Dermis blood vessel endothelial cell (primary cell): ENCODE measurements at places on chromosomes 12 and 14. TPM values are rescaled to one million over a fixed set of nuclear protein-coding genes. Genes with fewer than 3 reads are reported as not detected.
A peak's percentile ranks its signal among the peaks of the same experiment; 100 is the strongest.

TTC8 gene
- 13.3 and 18.2 TPM in 2 replicates for total RNA-seq

SPRYD4 gene
- 1.6 and 2.4 TPM in 2 replicates for total RNA-seq

KLRB1 gene
- not detected in 2 replicates for total RNA-seq

DHRS1 gene
- 10.6 and 16.7 TPM in 2 replicates for total RNA-seq

PPFIA2 gene
- total RNA-seq: not detected in 2 replicates

SYCP3 gene
- total RNA-seq: 0.05 TPM in 1 of 2 replicates, not detected in the other

FAM181A gene
- not detected in 2 replicates for total RNA-seq

CCDC184 gene
- total RNA-seq: 0.05 TPM in 1 of 2 replicates, not detected in the other

DNA sequence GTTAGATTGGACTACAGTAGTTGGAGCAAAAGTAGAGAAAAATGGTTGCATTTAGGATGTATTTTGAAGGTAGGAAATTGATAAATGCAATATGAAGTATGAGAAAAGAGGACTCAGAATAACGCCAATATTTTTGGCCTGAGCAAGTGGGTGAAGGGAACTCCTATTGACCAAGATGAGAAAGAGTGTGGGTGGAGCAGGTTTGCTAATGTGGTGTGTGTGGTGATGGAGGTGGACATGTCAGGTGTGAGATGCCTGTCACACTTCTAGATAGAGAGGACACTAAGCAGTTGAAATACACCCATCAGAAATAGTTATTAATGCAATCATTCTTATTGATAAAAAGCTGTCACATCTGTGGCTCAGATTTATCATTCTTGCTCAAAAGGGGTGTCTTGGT lies 7.3 kb downstream of the GUCY2C start:
- DNase-seq: no peak

GRCh38 chr12:97024393-97024792 lies 117.3 kb downstream of the NEDD1 start:
- DNase-seq: no peak

DNA sequence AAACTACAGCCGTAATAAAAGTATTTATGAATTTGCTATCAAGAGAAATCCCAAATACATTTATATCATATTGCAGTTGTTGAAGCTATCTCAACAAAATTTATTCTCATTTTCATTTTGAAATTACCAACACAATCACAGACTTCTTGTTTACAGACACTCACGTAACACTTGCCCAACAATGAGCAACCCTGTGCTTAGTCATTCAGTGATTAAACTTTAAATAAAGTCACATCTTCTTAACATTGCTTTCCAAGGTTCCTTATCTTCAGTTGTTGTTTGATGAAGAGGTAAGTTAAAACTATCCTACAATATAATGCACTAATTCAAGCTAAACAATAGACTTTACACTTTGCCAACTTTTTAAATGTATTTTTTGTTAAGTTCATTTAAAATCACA lies 601.8 kb downstream of the SLC16A7 start:
- DNase-seq: peak; percentile 8

DNA sequence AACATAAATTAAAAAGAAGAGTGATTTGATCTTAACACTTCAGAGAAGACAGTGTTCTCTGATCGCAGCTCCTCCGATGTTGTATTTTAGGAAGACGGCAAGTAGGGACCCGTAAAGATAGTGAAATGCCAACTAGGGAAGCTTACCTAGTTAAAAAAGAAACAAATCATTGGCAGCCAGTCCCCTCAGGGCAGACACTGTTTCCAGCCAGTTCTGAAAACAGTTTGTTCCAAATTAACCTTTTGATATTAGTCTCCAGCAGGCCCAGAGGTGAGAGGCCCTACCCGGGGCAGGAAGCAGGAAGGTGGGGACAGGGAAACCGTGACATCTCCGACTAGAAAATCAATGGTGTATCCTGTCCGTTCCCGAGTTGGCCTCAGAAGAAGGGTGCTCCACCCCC lies 56.0 kb downstream of the KSR2 start:
- DNase-seq: no peak

- peak; percentile 1 for DNase-seq
Observed at GRCh38 chr14:37655418-37655817, 60.0 kb downstream of the TTC6 start.

- DNase-seq: no peak
Observed at GRCh38 chr12:48110691-48111311, 4.9 kb upstream of the SENP1 start.

DNA sequence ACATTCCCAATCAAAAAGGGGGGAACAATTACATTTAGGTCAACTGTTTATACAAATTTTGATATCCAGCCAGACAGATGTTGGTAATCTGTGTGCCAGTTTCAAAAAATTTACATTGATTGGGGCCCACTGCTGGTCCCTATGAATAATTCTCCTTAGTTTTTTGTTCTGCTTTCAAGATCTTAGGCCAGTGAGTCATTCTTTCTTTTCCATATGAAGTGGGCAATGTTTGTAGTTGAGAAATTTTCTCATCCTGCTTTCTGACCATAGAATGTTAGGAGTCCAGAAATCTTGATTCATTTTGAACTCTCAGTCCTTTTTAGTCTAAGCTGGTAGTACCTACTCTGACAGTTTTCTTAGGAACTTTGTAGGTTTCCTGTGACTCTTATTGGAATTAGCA lies 244.3 kb downstream of the DIO2 start:
- no peak for DNase-seq

GRCh38 chr12:24742378-24742777 lies 206.5 kb downstream of the BCAT1 start:
- no peak for DNase-seq

- no peak for DNase-seq
Observed at GRCh38 chr12:104204690-104205480, 10.7 kb upstream of the TXNRD1 start.

GRCh38 chr14:67882986-67883555 lies 63.5 kb downstream of the RAD51B start:
- no peak for DNase-seq

GRCh38 chr14:45716572-45716971 lies 463.6 kb upstream of the MIS18BP1 start:
- no peak for DNase-seq

GRCh38 chr14:71286126-71286525 lies 378.9 kb downstream of the PCNX1 start:
- no peak for DNase-seq

GRCh38 chr14:28570391-28570790 lies 196.2 kb upstream of the FOXG1 start:
- no peak for DNase-seq

GRCh38 chr14:38992067-38992844 lies 110.8 kb downstream of the SEC23A start:
- DNase-seq: peak; percentile 84

DNA sequence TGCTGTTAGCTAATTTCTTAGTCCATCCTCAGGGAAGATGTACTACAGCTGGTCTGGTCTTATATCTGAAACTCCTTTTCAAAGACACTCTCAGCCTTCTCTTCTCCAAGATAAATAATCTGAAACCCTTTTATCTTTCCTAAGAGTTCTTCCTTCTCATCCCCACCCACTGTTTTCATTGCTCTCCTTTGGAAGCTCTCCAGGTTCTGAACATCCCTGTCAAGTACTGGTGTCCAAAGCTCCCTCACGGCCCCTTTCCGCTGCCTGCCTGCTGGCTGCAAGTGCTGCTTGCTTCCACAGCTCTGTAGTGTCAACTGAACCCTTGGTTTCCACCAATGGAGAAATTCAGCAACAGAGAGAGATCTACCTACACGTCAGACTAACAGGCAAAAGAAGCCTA lies 6.6 kb upstream of the SLC6A13 start:
- no peak for DNase-seq

DNA sequence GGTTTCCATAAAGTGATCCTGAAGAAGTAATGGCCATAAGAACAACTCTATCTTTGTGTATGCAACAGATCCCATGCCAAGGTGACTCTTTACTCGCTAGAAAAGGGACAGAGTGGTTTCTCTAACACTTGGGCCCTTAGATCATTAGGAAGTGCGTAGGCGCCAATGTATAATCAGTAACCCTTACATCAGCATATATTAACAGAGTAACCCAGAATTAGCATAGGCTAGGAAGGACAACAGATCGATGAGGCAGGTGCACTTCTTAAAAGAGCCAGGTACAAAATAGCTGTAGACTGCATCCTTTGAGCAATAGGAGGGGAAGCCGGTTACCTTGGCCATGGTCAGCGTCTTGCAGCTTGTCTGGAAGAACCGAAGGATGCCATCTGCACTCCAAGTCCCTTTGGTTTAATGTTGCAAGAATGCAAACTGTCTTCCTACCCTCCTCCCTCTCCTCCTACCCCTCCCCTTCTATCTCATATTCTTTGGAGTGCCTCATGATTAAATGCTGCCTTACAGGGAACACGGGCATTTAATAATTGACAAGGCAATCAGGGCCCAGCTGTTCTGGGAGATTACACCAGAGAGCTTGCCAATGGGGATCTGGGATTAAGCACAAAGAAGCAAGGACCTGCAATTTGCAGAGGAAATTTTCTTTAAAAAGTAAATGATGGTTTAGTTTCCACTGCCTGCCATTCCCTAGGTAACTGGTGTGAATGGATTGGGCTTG lies 8.0 kb downstream of the GSG1 start:
- DNase-seq: no peak

GRCh38 chr12:41250748-41251147 lies 62.6 kb downstream of the PDZRN4 start:
- DNase-seq: peak; percentile 10

- DNase-seq: no peak
Observed at GRCh38 chr12:2169940-2170339, 117.2 kb downstream of the CACNA1C start.

GRCh38 chr12:108234158-108234557 lies 105.0 kb downstream of the CMKLR1 start:
- DNase-seq: peak; percentile 35

GRCh38 chr14:21894003-21894897 lies 220.6 kb upstream of the OR4E1 start:
- DNase-seq: peak; percentile 60

- peak; percentile 42 for DNase-seq
Observed at GRCh38 chr12:67681105-67681778, 32.7 kb downstream of the DYRK2 start.
